ENCODE measurements at places on chromosomes 6 and 20.

DNA sequence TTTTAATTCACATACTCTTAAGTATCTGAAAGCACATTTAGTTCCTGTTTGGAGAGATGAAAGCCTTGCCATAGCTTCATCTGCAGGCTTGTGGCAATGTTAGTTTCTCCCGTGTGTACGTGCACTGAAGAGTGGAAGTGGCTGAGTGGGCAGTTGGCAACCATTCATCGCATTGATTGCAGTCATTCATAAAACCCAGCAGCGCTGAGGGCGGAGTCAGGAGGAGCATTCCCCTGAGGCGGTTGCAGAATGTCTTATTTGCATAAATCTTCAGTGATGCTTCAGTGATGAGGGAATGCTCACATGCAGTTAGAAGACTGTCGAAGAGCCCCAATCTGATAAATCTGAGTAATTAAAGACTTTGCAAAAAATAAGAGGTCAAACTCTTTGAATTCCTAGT lies 79.1 kb downstream of the RIMS1 start:
- DNase-seq = no peak

GRCh38 chr6:90062667-90063066 lies 168.4 kb downstream of the GJA10 start:
- no peak for DNase-seq

DNA sequence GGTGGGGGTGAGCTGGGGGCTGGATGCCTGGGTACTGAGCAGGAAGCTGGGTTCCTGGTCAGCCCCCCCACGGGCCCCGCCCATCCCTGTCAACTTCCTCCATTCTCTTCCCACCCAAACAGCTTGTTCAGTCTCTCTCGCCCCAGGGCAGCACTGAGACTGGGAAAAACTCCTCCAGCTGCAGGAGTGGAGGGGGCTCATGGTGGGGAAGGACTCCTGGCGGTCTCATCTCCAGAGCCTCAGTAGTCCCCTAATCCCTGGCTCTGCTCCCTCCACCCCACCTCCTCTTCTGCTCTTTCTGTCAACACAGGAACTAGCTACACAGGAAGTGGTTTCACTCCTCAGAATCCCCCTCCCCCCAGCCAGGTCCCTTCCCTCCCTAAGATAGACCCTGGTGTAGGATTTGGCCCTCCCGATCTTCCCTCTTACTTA lies at the start of gene GPSM3:
GPSM3 (minus strand) TSS at position 36 of the 432 bp plus-strand sequence. CDS start 130 bp downstream, outside the sequence.
- DNase-seq = no peak

GRCh38 chr6:27062755-27063154 lies 184.7 kb upstream of the PRSS16 start:
- DNase-seq = no peak

GRCh38 chr20:44750081-44750805 lies 4.6 kb downstream of the KCNK15 start:
- DNase-seq = no peak

DNA sequence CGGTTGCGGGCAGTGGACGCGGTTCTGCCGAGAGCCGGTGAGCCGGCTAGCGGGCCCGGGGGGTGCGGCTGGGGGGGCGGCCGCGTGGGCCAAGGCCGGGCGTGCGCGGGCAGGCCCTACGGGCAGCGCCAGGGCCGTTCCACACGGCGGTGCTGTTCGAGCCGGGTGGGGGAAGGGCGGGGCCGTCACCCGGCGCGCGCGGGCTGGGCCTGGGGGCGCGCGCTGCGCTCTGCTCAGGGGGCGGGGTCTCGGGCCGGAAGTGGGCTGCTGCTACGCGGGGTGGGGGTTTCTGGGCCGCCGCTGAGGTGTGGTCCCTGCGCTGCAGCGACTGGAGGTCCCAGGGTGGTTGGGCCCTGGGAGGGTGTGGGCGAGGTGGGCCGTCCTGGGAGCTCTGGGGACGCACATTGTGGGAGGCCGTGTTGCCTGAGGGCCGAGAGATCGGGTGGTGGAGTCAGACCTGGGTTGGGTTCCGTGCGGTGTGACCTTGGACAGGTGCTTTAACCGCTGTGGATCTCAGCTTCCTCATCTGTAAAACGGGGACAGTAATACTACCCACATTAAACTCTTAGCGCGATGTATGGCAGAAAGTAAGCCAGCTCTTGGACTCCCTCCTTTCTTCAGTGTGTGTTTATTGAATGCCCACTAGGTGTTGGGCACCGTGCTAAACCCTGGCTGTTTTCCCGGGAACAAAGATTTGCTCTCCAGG lies 391 bp downstream of the MAPRE1 start:
- DNase-seq = peak; percentile 80

DNA sequence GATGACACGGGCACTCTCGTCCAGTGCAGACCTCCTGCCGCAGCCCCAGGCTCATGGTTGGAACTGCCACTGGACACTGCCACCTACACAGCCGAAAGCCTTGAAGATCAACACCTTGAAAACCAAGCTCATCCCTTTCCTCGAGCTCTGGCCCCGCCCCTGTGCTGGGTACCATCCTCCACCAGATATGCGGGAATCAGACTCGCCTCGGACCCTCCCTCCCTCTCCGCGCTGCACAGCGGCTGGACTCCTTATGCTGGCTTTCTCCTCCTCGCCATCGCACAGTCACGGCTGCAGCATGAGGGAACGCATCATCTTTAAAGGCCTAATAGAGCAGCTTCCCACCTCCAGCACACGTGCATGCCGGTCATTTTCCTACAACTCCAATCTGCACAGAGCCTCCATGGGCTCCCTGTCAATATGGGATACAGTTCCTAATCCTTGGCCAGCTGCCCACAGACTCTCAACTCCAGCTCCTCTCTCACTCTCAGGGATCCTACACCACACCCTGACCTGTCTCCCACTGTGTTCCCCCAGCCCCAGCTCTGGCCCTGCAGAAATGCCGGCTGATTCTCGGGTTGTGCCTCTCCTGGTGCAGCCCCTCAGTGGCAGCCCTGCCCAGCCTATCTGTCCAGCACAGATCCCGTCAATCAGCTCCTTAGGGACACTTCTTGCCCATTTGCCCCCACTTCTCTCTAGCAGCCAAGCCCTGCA lies 23.2 kb downstream of the TXNDC5 start:
- DNase-seq = no peak

- DNase-seq = no peak
Measured at GRCh38 chr6:158648682-158649131, 1.1 kb upstream of the SYTL3 start.

GRCh38 chr20:54431156-54431944 lies 44.0 kb upstream of the DOK5 start:
- DNase-seq = no peak
